ENCODE measurements at places on chromosomes 2 and 18.
A peak's percentile ranks its signal among the peaks of the same experiment; 100 is the strongest.

DNA sequence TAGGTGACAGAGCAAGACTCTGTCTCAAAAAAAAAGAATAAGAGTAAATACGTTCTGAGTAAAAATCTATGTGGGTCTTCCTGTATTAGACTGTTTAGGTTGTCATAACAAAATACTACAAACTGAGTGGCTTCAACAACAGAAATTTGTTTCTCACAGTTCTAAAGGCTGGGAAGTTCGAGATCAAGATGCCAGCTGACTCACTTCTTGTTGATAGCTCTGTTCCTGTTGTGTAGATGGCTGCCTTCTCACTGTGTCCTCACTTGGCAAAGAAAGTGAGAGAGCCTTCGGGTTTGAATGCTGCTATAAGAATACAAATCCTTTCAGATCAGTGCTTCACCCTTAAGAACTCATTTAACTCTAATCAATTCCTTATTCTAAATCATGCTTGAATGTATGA lies 430.0 kb upstream of the VWC2L start:
- no peak for DNase-seq

- DNase-seq: no peak
Observed at GRCh38 chr2:50808694-50809093, 223.2 kb downstream of the NRXN1 start.

GRCh38 chr2:75253526-75253925 lies 54.2 kb upstream of the TACR1 start:
- DNase-seq: no peak

GRCh38 chr2:42754021-42754775 lies 9.7 kb downstream of the OXER1 start:
- DNase-seq: no peak

GRCh38 chr2:188752311-188752710 lies 221.9 kb upstream of the COL3A1 start:
- no peak for DNase-seq

GRCh38 chr2:218887079-218887478 lies 6.4 kb downstream of the WNT10A start:
- no peak for DNase-seq

- no peak for DNase-seq
Observed at GRCh38 chr2:215664847-215665525, 229.1 kb upstream of the FN1 start.

DNA sequence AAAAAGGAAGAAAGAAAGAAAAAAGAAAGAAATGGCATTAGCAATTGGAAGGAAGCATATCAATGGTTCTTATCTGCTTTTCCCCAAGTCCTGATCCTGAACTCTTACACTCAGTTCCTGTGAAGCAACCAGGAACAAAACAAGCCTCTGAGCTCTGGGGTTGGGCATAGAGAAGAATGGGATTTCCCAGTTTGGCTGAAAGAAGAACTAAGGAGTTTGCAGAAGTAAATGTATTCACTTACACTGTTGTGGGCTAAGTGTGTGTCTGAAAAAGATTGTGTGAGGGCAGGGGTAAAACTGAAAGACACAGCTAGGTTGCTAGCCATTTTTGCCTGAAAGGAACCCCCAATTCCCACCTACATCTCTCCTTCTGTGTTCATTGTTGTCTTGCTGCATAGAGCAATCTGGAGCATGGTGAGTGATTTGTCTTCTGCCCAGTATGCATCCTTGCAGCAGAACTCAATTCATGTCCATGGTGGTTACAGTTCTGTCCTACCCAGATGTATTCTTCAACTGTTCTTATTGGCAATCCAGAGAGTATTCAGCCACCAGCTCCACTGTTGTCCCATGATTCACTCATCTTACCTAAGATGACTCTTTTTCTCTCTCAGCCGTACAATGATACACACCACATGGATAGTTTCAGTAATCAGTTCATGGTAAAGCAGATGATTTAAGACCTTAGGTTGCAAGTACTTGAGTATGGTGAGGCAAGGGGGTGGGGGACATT lies 348.7 kb downstream of the ARHGAP15 start:
- no peak for DNase-seq

DNA sequence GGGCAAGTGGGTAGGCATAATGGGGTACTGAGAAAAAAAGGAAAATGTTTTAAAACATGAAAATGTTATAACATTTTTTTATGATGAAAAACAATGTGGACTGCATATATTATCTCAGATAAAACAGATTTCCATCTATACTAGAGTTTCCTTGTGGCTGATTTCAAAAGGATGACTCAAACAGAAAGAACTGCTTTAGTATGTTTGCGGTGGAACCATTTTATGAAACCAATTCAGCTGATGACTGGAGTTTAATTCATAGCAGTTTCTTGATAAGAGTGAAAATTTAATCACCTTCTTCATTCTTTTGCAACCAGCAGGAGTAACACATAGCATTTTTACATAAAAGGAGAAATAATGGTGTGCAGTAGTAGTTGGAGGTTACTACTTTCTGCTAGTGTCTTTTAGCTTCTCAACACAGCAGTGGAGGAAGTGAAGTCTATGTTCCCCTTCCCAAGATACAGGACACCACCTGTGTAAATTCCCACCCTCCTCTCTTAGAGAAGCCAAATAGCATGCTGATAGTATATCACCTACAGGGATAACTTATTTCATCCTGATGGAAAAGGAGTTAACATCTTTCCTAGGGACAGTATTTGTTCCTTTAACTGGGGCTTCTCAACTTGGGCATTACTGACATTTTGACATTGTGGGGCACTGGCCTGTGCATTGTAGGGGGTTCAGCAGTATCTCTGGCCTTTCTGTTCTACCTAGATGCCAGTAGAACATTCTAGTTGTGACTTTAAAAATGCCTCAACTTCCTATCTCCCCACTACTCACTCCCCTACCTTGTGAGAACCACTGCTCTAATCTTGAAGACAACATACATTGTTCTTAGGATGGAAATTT lies 29.9 kb downstream of the PELI1 start:
- no peak for DNase-seq

DNA sequence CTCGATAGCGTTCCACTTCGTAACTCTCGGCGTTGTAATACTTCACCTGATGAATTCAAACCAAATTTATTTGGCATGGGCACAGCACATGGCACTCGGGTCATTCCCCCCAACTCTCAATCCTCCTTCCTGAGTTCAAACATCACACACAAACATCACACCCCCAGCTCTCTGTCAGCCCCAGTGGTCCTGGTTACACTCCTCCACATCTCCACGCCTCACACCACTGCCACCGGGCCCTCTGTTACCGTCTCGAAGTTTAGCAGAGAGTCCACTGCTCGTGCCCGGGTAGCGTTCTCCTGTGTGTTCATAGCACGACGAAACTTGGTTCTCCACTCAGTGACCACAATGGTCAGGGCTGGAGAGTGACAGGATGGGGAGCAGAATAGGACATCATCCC lies 4.6 kb downstream of the ABCB6 start:
- DNase-seq: no peak

DNA sequence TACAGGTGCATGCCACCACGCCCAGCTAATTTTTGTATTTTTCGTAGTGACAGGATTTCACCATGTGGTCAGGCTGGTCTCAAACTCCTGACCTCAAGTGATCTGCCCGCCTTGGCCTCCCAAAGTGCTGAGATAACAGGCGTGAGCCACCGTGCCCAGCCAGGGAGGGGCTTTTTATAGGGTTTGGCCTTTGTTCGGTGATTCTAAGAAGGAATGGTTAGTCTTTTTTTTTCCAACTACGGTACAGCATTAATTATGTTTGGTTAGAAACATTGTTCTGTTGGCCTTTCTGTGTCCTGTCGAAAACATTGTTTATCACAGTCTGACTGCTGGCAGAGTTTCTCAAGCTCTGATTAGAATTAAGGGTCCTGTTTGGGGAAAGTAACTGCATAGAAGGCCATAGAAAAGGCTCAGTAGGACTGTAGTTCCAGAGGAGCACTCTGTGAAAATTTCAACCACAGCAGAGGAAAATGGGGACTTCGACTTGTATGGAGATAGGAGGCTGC lies 19.3 kb upstream of the SMCHD1 start:
- no peak for DNase-seq

DNA sequence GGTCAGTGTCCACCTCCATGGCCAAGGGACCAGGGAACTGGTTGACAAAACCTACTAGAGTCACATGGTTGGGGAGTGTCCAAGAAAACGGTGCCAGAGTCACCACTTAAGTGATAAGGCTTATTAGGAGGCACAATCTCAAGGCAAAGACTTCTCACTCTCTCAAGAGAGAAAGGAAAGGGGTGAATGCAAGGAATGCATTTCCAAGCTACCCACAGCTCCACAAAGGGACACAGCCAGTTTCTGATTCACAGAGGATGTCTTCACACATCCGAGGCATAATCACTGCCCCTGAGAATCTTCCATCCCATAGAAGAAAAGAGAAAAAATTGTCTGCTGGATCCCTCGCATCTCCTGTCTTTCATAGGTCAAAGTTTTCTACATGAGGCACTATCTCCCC lies 269.3 kb downstream of the TNS1 start:
- DNase-seq: no peak

- no peak for DNase-seq
Observed at GRCh38 chr2:23486684-23487075, 101.7 kb downstream of the KLHL29 start.

GRCh38 chr18:73614812-73615211 lies 532.8 kb downstream of the FBXO15 start:
- DNase-seq: no peak

GRCh38 chr2:233556881-233557736 lies 9.5 kb downstream of the USP40 start:
- DNase-seq: no peak

- no peak for DNase-seq
Observed at GRCh38 chr2:233553366-233553765, 13.2 kb downstream of the USP40 start.

- no peak for DNase-seq
Observed at GRCh38 chr2:75503048-75503607, 57.6 kb downstream of the EVA1A start.

DNA sequence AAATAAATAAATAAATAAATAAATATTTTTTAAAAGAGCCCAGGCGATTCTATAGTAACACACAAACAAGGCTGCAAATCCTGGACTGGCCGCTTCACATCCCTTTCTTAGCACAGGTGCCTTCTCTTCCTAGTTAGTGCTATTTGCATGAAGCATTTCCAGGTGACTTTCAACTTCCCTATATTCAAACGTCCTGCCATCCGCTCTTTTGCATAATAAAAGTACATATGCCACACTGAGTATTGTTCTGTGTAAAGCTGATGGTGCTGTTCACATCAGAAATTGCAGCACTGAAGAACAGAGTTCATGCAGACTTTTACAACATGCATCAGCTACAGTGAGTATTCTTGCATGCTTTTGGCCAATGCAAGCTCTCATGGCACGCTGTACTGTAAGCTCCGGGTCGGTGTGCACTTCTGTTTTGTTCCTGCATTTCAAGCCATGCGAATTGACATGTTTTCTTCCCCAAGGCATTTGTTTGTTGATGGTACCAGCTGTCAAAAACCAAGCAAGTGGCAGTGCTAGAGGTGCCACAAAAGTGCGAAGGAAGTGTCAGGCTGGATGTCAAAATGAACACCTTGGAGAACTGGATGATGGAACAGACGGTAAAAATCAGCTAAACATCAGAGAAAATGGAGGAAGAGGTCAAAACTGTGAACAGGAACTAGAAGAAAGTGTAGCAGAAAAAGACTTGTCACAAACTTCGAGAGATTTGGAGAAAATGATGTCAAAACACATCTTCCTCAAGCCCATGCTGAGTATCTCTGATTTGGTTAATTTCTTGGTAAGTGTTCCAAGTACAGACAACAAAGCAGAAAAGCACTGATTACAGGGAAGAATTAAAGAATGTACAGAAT lies 25.5 kb upstream of the CEP68 start:
- no peak for DNase-seq

GRCh38 chr2:219559156-219559915 lies 12.0 kb downstream of the OBSL1 start:
- no peak for DNase-seq

- DNase-seq: no peak
Observed at GRCh38 chr18:79940814-79941472, 10.5 kb downstream of the SLC66A2 start.

DNA sequence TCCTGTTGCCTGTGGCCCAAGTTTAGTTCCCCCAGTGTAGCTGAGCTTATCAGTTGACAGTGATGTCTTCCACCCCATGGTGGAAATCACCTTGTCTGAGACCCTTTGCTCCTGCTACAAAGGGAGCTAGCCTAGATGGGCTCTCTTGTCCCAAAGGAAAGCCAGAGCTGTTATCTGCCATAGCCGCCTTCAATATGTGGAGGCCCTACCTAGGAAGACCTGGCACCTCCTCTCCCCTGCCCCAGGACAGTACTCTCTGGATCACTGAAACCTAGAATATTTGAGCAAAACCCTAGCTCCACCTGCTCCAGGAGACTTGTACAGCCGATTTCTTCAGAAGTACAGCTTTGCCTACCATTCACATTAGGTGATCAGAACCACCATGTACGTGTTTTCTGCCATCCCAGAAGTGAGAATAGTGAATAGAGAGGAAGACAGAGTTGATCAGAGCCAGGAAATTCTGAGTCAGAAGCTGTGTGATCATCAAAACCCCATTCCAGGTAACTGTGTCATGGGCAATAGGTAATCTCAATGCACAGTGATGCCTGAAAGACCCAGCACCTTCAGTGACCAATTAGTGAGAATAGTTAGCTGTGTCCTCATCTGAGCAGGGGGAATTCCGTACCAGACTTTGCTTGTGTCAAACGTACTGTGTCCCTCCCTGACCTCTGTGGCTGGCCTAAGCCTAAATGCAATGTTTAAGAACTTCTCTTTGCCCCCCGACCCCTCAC lies 138.4 kb upstream of the ALPP start:
- DNase-seq: no peak

DNA sequence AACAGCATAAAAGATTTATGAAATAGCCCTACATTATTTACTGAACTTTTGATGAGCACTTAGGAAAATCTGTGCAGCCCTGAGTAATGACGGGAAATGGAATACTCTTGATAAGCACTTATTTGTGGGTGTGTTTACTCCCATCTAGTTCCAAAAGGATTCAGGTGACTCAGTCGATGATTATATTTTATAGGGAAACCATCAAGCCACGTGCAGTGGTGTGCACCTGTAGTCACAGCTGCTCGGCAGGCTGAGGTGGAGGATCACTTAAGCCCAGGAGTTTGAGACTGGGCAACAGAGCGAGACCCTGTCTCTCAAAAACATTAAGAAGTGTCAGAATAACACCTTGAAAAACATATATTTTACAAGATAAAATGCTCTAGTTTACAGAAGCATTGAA lies 91.9 kb downstream of the CABYR start:
- DNase-seq: no peak

DNA sequence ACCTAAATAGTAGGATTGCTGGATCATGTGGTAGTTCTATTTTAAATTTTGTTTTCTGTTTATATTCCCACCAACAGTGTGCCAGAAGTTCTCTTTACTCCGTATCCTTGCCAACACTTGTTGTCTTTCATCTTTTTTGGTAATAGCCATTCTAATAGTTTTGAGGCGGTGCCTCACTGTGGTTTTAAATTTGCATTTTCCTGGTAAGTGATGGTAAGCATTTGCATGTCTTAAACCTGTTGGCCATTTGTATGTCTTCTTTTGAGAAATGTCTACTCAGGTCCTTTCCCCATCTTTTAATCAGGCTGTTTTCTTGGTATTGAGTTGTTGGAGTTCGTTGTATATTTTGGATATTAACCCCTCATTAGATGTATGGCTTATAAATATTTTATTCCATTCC lies 51.6 kb downstream of the REL start:
- no peak for DNase-seq

- peak; percentile 34 for DNase-seq
Observed at GRCh38 chr2:65055422-65056214, 598 bp upstream of the CEP68 start.

GRCh38 chr2:140718999-140719398 lies 1411.8 kb downstream of the LRP1B start:
- no peak for DNase-seq
